ENCODE measurements at places on chromosomes 2 and 18. TPM values are rescaled to one million over a fixed set of nuclear protein-coding genes. Genes with fewer than 3 reads are reported as not detected.

HTR2B gene
- not detected for total RNA-seq

ZNF804A gene
- total RNA-seq: not detected

DNA sequence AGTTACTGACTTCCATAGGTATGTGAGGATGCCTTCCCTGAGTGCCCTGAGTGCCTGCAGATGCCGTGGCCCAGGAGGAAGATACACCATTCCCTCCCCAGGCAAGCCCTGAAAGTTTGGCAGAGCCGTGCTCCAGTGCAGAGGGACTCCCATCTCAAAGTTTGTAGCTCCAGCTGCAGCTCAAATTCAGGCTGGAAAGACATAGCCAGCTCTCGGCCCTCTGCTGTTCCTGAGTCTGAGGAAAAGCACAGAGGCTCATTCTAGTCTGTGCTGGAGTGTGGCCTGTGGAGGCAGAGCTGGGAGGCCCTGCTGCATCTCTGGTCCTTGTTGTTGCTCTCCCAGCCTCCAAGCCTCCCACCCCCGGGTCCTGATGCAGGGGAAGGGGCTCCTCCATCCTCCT lies 15.9 kb upstream of the TPO start:
- DNase-seq: no peak

DNA sequence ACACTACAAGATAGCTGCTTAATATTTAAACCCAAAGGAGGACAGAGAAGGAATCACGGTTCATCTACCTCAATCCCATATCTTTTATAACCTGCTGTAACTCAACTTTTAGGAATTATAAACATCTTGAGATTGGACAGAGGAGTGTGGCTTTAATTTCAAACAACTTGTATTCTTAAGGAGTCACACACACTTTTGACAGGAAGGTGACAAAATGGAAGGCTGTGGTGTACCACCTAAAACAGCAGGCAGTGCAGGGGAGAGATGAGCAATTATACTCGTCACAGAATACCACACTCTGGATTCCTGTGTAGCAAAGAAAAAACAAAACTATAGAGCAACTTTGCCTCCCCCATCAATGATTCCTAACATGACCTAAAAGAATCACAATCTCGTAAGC lies 194.8 kb downstream of the ZEB2 start:
- DNase-seq: no peak
